Stimulated activated CD4-positive, alpha-beta T cell treated with anti-CD3 and anti-CD28 coated beads, Interleukin-1b, Interleukin-23, amount 100 ng/mL, for 1 hour (primary cell): ENCODE measurements at places on chromosomes 5 and 9.

DNA sequence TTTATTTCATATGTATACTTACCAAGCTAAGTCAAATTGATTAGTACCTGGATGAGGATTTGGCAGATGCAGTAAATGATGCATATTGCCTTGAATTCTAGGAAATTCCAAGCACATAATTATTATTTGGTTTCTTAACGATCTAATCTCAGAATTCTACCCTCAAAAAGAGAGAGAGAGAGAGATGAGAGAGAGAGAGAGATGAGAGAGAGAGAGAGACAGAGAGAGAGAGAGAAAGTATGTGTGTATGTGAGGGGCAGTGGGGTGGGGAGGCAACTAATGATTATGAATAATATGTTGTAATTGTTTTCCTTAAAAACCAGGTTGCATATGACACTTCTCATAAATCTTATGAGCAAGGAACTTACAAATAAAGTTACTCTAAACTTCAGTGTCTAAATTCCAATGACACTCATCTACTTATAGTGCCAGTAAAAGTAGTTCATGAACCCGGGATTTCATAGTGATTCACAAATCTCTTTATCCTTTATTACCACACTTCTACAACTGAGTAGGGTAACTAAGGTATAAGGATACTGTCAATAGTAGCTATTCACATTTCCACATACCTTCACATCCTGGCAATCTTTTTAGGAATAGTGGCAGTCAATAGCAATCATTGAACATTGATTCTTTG, 60.5 kb upstream of the EDIL3 start:
- no peak for DNase-seq

- DNase-seq = no peak
Measured at GRCh38 chr5:60162441-60162840, 268.9 kb upstream of the PDE4D start.

DNA sequence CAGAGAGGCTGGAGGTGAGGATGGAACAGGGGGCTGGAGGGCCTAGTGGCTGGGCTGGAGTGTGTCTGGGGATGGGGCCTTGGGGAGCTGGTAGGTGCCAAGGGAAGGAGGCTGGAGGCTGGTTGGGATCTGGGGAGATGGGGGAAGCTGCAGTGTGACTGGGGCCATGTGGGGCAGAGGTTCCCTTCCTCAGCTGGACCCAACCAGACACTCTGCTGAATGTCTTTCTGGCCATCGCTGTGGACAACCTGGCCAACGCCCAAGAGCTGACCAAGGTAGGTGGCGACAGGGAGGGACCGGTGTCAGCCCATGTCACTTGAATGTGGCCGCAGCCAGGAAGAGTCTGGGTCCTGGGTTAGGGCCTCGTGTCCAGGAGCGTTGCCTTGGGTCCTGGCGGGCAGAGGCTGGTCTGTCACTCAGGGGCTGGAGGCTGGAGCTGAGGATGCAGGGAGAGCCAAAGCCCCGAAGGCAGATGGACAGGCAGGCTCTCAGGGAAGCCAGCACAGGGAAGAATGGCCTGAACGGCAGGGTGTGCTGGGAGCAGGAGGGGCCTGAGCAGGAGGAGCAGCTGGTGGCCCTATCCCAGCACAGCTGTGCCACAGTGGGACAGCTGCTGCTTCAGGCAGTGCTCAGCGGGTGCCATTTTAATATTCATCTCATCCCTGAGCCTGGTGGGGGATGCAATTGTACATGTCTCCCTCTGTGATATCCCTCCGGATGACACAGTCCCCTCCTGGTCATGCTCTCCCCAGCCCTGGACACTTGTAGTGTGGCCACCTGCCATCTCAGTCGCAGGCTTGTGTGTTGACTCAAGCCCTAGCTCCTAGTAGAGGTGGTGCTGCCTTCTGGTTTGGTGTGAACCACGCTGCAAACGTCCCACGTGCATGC, 132.5 kb downstream of the CACNA1B start:
- no peak for DNase-seq

GRCh38 chr5:143514616-143515335, 111.3 kb upstream of the NR3C1 start:
- DNase-seq = no peak

GRCh38 chr9:91164724-91165520, 196.8 kb downstream of the AUH start:
- DNase-seq = no peak
